ENCODE measurements at places on chromosomes 2 and 18.
A peak's percentile ranks its signal among the peaks of the same experiment; 100 is the strongest.

DNA sequence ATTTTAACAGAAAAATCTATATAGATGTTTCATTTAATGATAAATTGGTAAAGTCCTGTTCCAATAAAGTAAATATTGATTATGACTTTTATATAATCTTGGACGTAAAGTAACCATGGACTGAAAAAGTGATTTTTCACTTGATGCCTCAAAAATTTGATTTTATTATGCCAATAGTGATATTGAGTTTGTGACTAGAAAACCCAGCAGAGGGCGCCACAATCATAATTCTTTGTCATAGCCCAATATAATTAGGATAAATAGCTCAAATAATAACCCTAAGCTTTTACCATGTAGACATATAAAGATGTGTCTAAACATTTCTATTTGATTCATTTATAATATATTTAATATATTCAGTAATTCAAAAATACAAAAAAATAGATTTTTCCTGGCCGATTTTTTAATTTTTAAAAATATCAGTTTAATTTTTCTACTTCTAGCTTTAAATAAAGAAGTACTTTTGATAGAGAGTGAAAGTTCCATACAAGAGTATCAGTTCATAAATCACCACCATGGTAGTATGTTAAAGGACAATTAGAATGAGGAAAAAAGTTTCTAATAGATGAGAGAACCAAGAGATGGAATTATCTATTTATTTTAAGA, 30.7 kb downstream of the CAMKMT start:
- peak; percentile 48 for DNase-seq

DNA sequence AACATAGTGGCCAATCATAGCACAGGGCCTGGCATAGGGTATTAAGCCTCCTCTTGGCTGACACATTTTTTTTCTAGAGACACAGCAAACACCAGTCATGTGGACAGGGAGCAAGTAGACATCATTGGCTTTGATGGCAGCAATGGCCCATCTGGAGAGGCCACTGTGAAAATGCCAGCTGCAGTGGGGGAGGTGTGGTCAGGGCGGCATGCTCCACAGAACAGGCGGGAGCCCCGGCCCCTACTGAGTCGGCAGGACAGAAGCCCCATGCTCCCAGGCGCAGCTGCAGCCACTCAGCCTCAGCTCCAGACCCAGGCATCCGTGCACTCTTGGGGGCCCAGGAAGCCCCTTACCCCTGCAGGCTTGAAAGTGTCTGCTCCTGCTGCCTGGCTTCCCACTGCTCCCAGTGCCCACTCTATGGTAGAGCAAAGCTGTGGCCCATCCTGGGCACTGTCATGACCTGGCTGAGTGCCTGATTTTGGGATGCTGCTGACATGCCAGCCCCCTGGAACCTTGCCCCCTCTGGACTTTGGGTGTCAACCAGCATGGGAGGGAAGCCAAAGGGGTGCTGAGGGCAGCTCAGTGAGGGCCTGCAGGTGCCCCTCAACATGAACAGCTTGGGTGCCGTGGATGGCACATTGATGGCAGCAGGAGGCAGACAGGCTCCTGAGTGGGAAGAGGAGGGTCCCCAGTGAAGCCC, 23.3 kb upstream of the UBE2F start:
- no peak for DNase-seq

- no peak for DNase-seq
Measured at GRCh38 chr2:100274076-100274475, 48.2 kb downstream of the LONRF2 start.

DNA sequence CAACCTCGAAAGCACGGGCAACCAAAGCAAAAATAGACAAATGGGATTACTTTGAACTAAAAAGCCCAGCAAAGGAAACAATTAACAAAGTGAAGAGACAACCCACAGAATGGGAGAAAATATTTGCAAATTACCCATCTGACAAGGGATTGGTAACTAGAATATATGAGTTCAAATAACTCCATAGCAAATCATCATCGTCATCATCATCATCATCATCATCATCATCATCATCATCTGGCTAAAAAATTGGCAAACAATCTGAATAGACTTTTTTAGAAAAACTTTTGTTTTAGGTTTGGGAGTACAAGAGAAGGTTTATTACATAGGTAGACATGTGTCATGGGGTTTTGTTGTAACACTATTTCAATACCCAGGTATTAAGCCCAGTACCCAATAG, 1239.3 kb upstream of the FAM98A start:
- no peak for DNase-seq

- no peak for DNase-seq
Measured at GRCh38 chr2:148106331-148106730, 85.4 kb downstream of the MBD5 start.

DNA sequence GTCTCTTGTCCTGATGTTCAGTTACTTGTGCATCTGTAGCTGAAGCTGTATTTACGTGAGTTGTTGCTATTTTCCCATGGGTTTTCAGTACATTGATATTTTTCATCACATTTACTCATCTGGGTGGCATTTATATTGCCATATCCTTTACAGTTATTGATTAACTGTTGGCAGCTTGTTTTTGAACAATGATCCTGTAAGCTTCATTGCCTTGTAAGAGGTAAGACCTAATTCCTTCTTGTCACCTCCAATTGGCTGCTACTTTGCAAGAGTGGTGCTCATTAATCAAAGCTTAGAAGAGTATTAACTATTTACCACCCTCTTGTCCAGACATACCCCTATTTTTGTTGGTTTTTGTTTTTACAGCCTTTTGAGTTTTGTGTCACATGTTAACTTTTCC, 74.8 kb downstream of the COA5 start:
- DNase-seq = no peak

GRCh38 chr2:128368437-128369107, 49.9 kb upstream of the HS6ST1 start:
- DNase-seq = no peak

DNA sequence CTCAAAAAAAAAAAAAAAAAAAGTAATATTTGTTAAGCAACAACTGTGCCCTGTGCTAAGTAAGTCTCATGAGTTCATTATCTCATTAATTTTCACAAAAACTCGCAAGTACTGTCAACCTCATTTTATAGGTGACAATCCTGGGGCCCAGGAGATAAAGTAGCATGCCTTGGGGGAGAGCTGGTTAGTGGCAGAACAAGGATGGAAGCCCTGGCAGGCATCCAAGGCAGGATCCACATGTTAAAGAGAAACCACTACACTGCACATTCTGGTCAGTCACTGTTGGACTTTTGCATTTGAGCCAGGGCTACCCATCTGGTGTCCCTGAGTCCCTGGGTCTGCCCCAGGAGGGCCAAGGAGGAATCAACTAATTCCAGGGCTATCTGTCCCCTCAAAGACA, 54.6 kb downstream of the ZFP36L2 start:
- no peak for DNase-seq

DNA sequence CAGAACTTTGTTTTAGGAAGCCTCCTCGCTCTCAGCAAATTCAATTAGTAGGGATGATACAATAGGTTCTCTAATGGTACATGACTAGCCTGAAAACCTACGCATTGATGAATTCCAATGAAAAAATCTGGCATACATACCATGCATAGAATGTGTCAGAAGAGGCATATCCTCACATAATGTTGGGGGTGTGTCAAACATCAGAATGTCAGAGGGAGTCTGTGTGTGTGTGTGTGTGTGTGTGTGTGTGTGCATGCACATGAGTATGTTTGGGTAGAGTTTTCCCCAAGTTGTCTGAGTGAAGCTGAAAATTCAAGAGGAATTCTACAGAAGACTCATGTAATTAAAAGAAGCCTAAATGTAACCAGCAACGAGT, 78.5 kb downstream of the FIGN start:
- no peak for DNase-seq

GRCh38 chr18:79387214-79387613, 8.5 kb upstream of the NFATC1 start:
- DNase-seq = no peak

DNA sequence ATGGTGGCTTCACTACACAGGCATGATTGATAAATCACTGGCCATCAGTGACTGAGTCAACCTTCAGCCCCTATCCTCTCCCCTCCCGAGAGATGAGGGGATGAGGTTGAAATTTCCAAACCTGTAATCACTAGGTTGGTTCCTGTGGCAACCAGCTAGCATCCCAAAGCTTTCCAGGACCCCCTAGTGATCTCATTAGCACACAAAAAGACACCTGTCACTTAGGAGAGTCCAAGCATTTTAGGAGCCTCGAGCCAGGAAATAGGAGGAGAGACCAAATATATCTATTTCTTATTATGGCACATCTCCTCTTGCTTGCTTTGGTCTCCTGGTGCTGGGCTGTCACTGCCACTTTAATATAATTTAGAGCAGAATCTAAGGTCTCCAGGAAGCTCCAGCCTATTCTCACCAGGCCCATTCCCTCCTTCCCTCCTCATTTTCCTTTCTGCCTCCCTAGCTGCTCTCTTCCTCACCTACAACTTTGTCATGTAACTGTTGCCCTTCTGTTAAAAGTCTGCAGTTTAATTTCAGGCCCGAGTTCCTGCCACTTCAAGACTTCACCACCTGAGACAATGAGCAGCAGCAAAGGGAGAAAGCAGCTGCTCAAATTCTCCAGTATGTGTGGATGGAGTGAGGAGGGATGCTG, 33.2 kb upstream of the NAB1 start:
- DNase-seq = no peak

DNA sequence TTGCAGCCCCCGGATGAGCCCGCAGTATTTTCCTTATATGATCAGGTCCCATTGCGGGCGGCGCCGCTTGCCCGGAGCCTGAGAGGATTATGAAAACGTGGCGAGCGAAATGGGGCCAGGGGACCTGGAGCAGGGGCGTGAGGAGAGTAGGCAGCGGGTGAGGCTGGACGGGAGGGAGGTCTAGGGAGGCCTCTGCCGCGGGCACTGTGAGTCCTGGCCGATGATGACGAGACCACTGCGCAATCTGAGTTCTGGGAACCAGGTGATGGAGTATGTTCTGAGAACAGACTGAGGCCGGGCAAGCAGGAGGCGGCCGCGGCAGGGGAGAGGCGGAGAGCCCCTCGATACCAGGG, 790 bp upstream of the ACAA2 start:
- DNase-seq = peak; percentile 85

DNA sequence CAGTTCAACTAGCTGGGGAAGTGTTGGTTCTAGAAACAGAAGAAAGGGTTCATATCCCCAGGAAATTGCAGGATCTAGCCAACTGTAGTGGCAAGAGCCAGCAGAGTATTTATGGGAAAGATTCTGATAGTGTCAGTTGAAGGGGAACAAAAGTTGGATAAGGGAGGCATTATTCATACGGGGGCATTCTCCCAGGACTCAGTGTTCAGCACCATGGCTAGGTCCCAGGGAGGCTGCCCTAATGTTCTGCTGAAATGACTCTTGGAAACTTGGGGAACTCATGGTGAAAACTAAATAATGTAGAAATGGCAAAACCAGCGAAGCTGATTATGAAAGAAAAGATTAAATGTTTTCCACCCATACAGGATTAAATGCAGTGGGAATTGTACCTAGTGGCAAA, 543.7 kb downstream of the TRIB2 start:
- no peak for DNase-seq

DNA sequence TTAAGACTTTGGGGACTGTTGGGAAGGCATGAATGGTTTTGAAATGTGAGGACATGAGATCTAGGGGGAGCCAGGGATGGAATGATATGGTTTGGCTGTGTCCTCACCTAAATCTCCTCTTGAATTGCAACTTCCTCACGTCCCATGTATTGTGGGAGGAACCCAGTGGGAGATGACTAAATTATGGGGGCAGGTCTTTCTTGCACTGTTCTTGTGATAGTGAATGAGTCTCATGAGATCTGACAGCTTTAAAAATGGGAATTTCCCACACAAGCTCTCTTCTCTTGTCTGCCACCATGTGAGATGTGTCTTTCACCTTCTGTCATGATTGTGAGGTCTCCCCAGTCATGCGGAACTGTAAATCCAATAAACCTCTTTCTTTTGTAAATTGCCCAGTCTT, 11.5 kb upstream of the MBP start:
- no peak for DNase-seq

- DNase-seq = no peak
Measured at GRCh38 chr2:48753228-48753627, 2.3 kb downstream of the LHCGR start.

DNA sequence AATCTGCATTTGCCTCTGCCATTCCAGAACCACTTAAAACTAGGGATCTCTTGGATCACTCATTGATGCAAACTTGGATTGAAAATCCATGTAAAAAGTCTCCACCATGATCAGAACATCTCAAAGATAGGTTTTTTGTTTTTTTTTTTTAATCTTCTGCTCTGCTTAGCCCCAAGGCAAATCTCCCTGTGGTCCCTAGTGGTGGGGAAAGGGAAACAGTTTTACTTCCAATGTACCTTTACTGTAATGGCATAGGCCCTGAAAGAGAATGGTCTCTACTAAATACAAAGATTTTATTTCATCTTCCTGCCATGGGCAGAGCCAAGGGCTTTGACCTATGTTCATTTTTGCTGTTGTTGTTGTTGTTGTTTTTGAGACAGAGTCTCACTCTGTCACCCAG, 78.4 kb downstream of the KANSL1L start:
- DNase-seq = no peak

- DNase-seq = no peak
Measured at GRCh38 chr2:167599219-167599618, 648.2 kb downstream of the STK39 start.

All from CD4-positive, alpha-beta T cell treated with Interleukin-2 at 100 ng/mL for 4 hours (primary cell).